Activated CD4-positive, alpha-beta memory T cell treated with anti-CD3 and anti-CD28 coated beads for 36 hours (primary cell): ENCODE measurements at places on chromosomes 1 and 21. TPM values are rescaled to one million over a fixed set of nuclear protein-coding genes. Genes with fewer than 3 reads are reported as not detected.

DNA sequence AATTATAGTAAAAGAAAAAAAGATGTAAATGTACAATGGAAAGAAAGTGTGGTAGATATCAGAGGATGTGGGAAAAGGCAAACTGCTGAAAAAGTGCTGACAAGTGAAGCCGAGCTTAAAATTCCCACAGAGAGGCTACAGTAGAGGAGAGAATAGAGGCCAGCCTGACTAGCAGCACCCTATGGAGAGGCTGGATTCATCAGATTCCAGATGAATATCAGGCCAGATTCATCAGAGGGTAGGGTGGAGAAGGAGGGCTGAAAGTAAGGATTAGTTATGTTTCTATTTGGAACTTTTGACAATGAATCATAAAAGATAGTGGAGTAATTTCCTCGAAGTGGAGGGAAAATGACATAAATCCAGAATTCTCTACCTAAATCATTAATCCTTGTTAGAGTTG is 60.4 kb upstream of the NEK7 start:
- no peak overlapping the region for H3K4me3 ChIP-seq
- no peaks in the 10 kb centered on the region for H3K27me3 ChIP-seq
- H3K4me1 ChIP-seq: no peaks in the 10 kb centered on the region
- no peaks in the 10 kb centered on the region for H3K36me3 ChIP-seq
- no peak overlapping the region for H3K27ac ChIP-seq

DNA sequence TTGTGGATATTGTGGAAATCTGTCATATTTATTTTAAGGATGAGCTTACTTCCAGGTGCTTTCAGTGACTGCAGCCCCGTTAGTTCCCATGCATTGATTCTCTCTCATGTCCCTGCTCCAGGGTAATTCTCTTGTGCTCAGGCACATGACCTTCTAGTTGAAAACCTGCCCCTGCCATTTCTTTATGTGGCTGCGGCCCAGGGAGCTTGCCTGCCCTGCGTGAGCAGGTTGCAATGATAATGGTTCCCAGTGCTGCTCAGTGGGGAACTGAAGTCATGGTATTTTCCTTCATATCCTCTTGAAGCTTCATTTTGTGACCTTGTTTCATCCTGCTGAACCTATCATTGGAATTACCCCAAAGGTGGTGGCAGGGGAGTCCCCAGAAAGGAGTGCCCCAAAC is 229.8 kb downstream of the DISC1 start:
- H3K27ac ChIP-seq: no peak overlapping the region
- H3K27me3 ChIP-seq: no peaks in the 10 kb centered on the region
- no peak for DNase-seq
- H3K4me1 ChIP-seq: peaks cover 17% of the 10 kb centered on the region
- H3K4me3 ChIP-seq: no peak overlapping the region

DNA sequence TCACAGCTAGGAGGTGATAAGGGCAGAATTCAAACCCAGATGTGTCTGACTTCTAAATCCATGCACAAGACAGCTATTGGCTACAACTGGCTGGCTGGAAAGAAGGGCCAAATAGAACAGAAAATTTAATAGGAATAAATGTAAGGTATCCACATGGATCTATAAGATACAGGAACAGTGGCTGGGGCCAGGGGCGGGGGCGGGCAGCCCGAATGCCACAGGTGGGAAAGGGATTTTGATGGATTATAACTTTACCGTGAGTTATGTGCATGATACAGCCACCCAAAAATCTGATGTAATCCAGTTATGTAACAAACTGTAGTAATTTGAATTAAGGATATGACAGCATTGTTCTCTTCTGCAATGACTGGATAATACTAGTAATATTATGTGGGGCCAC is 87.0 kb upstream of the COA6 start:
- H3K36me3 ChIP-seq: peaks cover 1% of the 10 kb centered on the region
- no peak overlapping the region for H3K4me3 ChIP-seq
- H3K27ac ChIP-seq: no peak overlapping the region
- H3K4me1 ChIP-seq: no peaks in the 10 kb centered on the region

The TENT5C gene
- 14.0 TPM for total RNA-seq

DNA sequence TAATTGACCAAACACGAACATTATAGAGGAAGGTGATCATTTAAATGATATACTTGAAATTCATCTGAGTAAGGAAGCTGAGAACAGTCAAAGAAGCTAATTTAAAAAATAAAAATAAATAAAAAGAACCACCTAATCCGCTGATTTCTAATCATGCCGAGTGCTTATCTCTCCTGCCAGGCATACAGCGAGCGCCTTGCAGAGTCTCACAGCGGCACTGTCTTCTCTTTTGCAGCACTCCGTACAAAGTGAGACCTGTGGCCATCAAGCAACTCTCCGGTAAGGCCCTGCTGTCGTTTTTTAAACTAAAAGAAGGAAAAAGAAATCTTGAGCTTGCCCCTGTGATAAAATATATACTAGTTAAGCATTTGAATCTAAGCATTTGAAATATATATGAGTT is 45.3 kb downstream of the PDE9A start:
- no peaks in the 10 kb centered on the region for H3K27me3 ChIP-seq
- DNase-seq: no peak
- H3K36me3 ChIP-seq: no peaks in the 10 kb centered on the region
- no peak overlapping the region for H3K27ac ChIP-seq
- H3K4me3 ChIP-seq: no peak overlapping the region
- no peaks in the 10 kb centered on the region for H3K4me1 ChIP-seq

GRCh38 chr1:86703696-86704457 is 499 bp upstream of the SH3GLB1 start:
- peak overlapping the region; percentile 98 for H3K27ac ChIP-seq
- peaks cover 7% of the 10 kb centered on the region for H3K36me3 ChIP-seq
- peak; percentile 64 for DNase-seq
- peak overlapping the region; percentile 100 for H3K4me3 ChIP-seq
- peaks cover 35% of the 10 kb centered on the region for H3K4me1 ChIP-seq
- H3K27me3 ChIP-seq: no peaks in the 10 kb centered on the region

DNA sequence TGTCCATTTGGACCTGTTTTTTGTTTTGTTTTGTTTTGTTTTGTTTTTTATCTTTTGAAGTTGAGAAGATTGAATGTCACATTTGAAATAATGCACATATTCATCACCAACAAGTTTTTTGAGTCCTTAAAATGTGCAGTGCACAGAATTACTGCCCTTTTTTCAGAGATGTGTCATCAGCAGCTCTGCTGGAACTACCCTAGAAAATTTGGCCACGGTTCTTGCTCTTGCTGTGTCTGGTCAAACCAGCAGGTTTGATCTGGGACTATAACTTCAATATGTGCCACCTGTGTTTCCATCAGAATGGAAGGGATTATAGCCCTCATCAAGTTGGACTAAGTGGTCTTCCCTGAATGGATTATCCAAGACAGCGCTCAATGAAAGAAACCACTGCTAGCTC is 24.1 kb upstream of the CNN3 start:
- H3K4me3 ChIP-seq: no peak overlapping the region
- H3K27me3 ChIP-seq: no peaks in the 10 kb centered on the region
- DNase-seq: no peak
- H3K4me1 ChIP-seq: no peaks in the 10 kb centered on the region
- no peak overlapping the region for H3K27ac ChIP-seq
- H3K36me3 ChIP-seq: no peaks in the 10 kb centered on the region

- no peak overlapping the region for H3K4me3 ChIP-seq
- peaks cover 12% of the 10 kb centered on the region for H3K27me3 ChIP-seq
- DNase-seq: peak; percentile 38
- H3K27ac ChIP-seq: no peak overlapping the region
Observed at GRCh38 chr1:182617734-182618351, 13.7 kb upstream of the RGS16 start.

The PRAMEF7 gene
- total RNA-seq: not detected

DNA sequence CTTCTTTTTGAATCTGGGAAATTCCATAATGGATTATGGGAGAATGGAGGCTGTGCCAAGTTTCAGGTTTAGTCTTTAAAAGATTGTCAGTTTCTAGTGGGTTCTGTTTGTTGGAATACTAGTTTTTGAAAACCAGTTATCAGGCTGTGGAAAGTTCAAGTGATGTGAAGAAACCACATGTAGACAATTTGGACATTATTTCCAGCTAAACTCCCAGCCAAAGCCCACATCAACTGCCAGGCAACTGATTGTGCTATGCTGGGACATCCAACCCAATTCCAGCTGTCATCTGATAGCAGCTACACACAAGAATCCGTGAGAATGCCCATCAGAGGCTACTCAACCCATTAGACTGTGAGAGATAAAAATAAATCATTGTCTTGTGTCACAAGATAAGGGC is 546.1 kb upstream of the ADAMTS5 start:
- no peaks in the 10 kb centered on the region for H3K4me1 ChIP-seq
- no peak overlapping the region for H3K4me3 ChIP-seq
- DNase-seq: no peak
- no peaks in the 10 kb centered on the region for H3K36me3 ChIP-seq
- H3K27ac ChIP-seq: no peak overlapping the region
- no peaks in the 10 kb centered on the region for H3K27me3 ChIP-seq

DNA sequence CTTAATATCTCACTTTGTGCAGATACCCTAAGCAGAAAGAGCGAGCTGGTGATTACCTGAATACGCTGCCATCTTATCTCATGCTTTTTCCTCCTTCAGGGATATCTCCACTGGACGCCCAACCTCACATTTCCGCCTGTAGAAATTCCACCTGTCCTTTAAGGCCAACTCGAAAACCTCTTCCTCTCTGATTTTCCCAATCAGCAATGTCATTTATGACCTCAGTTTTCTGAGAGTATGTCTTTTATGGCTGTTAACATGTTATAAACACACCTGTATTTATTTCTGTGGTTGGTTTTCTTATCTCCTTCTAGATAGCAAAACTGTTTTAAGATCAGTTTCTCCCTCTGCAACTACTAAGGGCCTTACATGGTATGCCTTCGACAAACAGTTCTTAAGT is 41.1 kb downstream of the CD34 start:
- no peaks in the 10 kb centered on the region for H3K27me3 ChIP-seq
- peaks cover 78% of the 10 kb centered on the region for H3K4me1 ChIP-seq
- H3K4me3 ChIP-seq: peak overlapping the region; percentile 79
- no peak for DNase-seq
- H3K36me3 ChIP-seq: peaks cover 21% of the 10 kb centered on the region

The AMY1C gene
- not detected for total RNA-seq

The RSRP1 gene
- total RNA-seq: 123 TPM

DNA sequence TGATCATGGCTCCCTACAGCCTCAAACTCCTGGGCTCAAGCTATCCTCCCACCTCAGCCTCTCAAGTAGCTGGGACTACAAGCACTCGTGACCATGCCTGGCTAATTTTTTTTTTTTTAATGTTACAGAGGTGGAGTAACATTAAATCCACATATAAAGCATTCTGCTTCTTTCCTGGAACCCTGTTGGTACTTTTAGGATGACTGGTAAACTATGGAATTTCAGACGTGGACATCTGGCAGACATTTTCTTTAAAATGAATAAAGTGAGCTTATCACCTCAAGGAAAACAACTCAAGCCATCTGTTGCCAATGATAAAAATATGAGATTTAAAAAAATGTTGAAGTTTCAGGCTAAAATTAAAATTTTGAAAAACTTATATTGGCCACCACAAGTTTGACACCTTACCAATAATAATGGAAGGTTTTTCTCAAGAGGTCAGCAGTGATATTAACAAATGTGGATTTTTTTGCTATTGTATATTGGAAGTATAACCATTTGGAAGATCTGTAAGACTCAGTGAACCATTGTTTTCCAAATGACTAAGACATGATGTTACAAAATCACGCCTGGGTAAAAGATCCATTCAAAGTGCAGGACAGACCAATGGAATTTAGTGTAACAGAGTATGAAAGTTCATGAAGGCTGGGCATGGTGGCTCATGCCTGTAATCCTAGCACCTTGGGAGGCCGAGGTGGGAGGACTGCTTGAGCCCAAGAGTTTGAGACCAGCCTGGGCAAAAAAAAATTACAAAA is 52.7 kb upstream of the EIF4G3 start:
- no peak for DNase-seq
- H3K4me3 ChIP-seq: no peak overlapping the region
- peaks cover 49% of the 10 kb centered on the region for H3K36me3 ChIP-seq
- H3K4me1 ChIP-seq: no peaks in the 10 kb centered on the region
- H3K27ac ChIP-seq: no peak overlapping the region
- no peaks in the 10 kb centered on the region for H3K27me3 ChIP-seq

The APOBEC4 gene
- total RNA-seq: not detected

DNA sequence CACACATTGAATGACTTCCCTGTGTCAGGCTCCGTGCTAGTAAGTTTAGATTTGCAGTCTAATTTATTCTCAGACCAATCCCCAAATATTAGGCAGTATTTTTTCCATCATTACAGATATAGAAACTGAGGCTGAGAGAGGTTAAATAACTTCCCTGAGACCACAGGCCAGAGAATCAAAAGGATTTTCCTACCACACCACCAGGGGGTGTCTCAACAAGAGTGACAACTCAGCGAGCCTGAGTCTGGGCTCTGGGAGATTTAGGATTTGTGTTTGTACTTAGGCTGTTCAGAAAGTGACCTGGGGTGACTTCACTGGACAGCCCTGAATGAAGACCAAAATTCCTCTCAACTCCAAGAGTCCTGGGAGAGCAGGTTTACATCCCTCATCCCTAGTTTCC is 13.3 kb upstream of the LCE5A start:
- H3K27ac ChIP-seq: no peak overlapping the region
- DNase-seq: no peak
- H3K4me1 ChIP-seq: no peaks in the 10 kb centered on the region

- peaks cover 21% of the 10 kb centered on the region for H3K27me3 ChIP-seq
- H3K36me3 ChIP-seq: peaks cover 1% of the 10 kb centered on the region
- no peak overlapping the region for H3K27ac ChIP-seq
- H3K4me3 ChIP-seq: no peak overlapping the region
- no peak for DNase-seq
Observed at GRCh38 chr1:3013371-3014049, 7.8 kb upstream of the ACTRT2 start.

DNA sequence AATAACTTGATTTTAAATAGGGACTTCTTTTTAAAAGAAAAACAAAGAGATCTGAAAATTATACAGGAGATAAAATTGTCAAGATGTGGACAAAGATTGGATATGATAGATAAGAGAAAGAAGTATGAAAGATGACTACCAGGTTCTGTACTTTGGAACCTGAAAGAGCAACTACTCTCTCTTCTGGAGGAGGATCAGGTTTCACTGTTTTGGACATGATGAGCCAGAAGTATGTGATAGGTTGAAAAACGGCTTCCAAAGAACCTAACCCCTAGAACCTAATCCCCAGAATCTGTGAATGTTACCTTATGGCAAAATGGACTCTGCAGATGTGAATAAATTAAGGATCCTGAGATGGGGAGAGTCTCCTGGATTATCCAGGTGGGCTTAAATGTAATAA is 26.2 kb downstream of the RSBN1 start:
- no peak for DNase-seq
- no peak overlapping the region for H3K27ac ChIP-seq
- H3K4me1 ChIP-seq: peaks cover 50% of the 10 kb centered on the region
- H3K36me3 ChIP-seq: peaks cover 3% of the 10 kb centered on the region
- no peak overlapping the region for H3K4me3 ChIP-seq

The HSPB7 gene
- total RNA-seq: not detected

The TBX19 gene
- total RNA-seq: 2.2 TPM

DNA sequence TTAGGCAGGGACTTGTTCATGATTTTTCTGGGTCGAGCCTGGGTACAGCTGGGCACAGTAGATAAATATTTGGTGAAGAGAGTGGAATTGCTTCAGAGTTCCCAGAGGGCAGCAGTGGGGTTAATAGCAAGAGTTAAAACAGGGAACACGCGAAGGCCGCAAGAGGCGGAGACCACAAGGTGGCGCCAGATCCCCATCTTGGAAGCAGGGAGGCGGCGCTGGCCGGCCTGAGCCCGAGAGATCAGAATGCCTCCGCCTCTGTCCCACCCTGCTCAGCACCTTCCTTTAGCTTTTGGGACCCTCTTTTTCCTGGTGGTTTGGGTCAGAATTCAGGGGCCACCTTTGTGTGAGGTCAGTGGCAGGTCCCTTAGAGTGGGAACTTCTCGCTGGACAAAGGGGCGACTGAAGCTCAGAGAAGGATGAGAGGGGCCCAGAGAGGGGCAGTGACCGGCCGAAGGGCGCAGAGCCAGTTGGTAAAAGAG is 6.5 kb upstream of the PADI2 start:
- H3K27me3 ChIP-seq: peaks cover 10% of the 10 kb centered on the region
- peak; percentile 86 for DNase-seq
- H3K36me3 ChIP-seq: no peaks in the 10 kb centered on the region
- H3K27ac ChIP-seq: no peak overlapping the region
